ENCODE measurements at places on chromosomes 1 and 21.

DNA sequence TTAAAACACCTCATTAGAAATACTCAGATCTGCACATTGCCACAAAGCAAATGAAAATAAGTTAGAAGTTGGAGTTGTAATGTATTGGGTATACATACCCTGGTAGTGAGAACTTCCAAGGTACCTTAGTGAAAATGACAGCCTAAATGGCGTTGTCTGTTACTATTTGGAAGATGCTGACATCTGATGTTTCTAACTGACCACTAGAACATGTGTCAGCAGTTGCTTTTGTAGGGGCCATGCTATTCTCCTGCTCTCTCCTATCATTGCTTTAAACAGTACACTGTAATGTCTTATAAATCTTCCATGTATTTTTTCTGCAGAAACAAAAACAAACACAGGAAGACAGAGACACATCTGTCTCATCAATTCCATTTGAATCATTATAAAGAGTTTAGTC lies 40.1 kb downstream of the LAMC1 start:
- no peak for DNase-seq

DNA sequence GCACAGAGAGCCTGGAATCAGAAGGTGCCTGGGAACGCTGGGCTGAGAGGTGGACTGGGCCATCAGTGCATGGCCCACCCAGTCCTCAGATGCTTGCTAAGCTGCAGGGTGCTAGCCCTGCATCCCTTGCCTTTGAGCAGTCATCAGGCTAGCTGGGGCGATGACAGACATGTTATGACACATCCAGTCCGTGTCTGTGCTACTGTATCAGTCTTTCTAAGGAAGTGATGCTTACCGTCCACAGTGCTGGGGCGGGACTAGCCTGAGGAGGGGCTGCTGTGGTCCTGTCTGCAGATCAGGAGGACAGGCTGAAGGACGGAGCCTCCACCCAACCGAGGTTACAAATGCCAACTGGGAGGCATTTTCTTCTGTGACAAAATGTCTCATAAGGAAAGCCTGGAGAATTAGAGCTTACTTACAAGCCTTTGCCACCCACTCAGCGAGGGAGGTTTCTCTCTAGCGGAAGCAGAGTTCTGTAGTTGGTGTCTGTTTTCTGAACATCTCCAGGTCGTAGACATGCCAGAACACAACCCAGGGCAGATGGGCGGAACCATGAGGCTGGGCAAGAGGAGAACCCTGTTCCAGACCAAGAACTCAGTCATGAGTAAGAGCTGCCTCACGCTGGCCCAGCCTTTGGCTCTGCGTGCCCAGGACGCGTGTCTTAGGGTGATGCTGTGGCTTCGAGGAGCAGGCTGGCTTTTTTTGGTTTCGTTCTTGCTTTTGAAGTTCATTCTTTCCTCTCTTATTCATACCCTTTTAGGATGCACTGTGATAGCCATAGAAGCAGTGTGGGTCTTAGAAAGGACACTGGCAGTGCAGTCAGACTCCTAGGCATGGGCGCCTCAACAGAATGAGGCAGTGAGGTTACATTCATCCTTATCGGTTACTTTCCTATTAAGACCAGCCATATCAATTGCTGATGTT lies 14.3 kb downstream of the SLFNL1 start:
- no peak for DNase-seq

GRCh38 chr1:204571128-204571527 lies 54.9 kb downstream of the MDM4 start:
- no peak for DNase-seq

- DNase-seq = no peak
Measured at GRCh38 chr1:91684481-91685196, 184.0 kb downstream of the CDC7 start.

- DNase-seq = no peak
Measured at GRCh38 chr1:235078480-235079381, 49.9 kb downstream of the TOMM20 start.
